ENCODE measurements at places on chromosomes 13 and 19.

- no peak for DNase-seq
These were observed 5.4 kb upstream of the IPO5 start for GRCh38 chr13:97948041-97948440.

DNA sequence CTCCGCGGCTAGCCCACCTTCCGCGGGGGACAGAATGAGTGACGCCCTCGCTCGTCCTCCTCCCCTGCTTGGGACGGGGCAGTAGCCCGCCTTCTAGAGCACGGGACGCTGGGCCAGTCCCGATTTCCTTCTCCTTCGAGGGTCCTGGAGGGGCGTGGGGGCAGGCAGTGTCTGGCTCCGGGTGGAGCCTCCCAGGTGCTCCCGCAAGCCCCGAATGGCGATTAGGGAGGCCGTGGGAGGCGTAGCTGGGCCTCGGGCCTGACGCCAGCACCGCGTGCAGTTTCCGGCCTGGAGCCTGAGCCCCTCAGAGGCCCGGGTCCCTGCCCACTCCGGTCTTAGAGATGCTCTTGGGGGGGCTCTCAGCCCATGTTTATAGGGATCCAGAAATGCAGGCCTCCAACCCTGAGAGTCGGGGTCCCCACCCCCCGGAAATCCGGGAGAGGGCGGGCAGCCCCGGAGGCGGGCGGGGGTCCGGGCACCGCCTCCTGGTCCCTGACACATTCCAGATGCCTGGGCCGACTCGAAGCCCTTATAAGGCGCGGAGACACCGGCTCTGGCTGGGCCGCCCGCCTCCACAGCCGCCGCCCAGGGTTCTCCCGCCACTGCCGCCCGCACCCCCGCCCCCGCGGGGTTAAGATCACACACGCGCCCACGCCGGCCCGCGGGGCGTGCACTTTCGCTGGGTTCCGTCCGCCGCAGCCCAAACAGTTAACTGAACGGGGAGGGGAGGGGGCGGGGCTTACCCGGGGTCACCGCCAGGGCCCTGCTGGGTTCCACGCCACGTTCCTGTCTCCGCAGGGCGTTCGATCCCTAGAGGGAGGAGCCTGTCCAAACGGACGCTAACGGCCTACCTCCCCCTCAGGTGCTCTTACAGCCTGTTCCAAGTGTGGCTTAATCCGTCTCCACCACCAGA, 1.5 kb downstream of the MYADM start:
- peak; percentile 82 for DNase-seq

GRCh38 chr13:25046274-25046984, 49.5 kb upstream of the PABPC3 start:
- DNase-seq: no peak

DNA sequence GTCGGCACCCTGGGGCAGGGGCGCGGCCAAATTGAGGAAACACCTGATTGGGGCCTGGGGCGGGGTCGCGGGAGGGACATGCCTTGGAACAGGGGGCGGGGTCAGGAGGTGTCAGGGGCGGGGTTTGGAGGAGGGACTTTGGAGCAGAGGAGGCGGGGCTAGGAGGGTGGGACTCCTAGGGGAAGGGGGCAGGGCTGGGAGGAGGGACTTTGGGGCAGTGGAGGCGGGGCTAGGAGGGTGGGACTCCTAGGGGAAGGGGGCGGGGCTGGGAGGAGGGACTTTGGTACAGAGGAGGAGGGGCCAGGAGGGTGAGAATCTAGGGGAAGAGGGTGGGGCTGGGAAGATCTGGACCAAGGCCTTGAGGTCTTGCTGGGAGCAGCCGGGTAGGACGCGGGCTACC, 21.9 kb downstream of the GRIN2D start:
- no peak for DNase-seq

DNA sequence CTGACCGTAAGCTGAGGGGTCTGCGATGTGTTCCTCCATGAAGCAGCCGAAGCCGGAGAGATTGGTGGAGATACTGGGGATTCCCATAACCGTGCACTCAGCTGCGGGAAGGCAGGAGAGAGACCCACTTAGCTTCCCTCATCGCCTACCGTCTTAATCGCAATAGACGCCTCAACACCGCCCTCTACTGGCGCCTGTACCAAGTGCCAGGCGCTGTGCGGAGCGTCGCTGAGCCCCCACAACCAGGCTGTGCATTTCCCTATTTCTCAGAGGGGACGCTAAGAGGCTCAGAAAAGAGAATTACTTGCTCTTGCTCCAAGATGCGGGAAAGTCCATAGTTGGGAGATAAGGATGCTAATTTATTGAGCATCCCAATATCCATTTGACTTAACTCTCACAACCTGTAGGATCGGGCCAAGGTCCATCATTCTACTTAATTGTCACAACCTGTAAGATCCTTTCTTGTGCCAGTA, 5.8 kb downstream of the FTL start:
- DNase-seq: peak; percentile 56

- DNase-seq: no peak
These were observed 61.0 kb upstream of the RAP2A start for GRCh38 chr13:97372936-97373335.

- no peak for DNase-seq
These were observed 146.3 kb upstream of the WASF3 start for GRCh38 chr13:26411206-26411605.

DNA sequence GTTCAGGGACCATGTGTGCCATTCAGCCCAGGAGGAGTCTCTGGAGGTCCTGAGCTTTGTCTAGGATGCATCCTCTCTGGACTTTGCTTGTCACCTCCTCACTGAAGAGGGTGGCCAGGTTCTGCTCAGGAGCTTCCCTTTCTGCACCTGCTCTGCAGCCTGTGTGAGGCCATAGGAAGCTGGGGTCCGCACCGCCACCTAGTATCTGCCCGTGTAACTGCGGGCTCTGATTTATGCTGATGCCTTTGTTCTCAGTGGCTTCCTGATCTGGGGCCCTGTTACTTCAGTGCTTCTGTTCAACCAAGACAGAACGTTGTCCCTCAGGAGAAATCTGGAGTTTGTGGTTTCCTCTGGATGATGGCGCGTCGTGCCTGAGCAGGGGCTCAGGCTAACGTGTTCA, 15.5 kb downstream of the ZNF610 start:
- no peak for DNase-seq

- DNase-seq: no peak
These were observed 724.9 kb upstream of the MIR17HG start for GRCh38 chr13:90622541-90622940.

DNA sequence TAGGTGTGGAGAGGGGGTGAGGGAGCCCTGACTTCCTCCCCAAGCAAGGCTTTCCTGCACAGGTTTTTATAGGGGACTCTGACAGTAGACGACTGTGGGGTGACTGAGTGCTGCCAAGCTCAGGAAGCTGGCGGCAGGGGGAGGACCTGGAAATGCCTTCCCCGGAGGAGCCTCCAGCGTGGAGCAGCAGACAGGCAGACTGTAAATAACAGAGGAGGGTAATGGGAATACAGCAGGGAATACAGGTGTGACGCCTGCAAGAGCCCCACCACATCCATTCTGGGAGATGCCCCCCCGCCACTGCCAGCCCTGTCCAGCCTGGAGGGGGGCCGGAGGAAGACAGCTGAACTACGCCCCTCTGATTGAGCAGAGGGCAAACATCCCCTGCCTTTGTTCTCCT, 190.4 kb downstream of the UQCRFS1 start:
- no peak for DNase-seq

DNA sequence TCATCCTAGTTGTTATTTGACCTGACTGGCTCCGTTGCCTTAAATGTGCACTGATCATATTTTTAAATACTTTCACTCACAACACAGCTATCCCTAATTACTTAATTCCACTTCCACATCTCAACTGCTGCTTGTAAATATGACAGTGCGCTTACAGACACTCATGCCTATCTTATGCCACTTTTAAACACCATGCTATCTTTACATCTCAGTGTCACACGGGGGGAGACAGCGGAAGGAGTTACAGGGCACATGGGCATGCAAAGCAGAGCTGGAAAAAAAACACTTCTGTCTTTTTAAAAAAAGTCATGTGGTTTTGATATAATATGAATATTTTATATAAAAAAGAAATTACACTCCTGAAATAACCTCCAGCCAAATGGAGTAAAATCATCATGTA, 44.1 kb downstream of the SMAD9 start:
- DNase-seq: no peak

DNA sequence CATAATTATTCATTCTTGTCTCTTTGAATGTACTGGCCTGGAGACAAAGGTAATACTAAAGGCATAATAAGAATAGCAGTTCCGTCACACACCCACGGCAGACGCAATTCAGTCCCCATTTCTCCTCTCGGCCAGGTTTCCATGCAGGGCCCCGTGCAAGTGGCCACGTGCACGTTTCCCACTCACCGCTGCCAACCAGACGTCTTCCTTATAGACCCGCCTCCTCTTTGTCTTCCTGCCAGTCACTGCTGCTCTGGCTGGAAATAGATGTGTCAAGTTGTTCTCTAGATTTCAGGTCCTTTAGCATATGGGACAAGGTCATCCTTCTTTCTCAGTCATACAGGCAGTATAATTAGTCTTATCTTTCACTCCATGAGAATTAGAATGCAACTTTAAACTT, 204.3 kb downstream of the SUCLA2 start:
- no peak for DNase-seq

DNA sequence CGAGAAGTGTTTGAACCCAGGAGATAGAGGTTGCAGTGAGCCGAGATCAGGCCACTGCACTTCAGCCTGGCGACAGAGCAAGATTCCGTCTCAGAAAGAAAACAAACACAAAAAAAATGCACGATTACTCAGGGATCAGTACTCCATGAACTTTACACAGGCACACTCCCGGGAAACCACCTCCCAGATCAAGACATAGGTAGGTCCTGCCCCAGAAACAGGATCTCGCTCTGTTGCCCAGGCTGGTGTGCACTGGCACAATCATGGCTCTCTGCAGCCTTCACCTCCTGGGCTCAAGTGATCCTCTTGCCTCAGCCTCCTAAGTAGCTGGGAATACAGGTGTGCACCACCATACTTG, 11.2 kb downstream of the VASP start:
- DNase-seq: no peak

DNA sequence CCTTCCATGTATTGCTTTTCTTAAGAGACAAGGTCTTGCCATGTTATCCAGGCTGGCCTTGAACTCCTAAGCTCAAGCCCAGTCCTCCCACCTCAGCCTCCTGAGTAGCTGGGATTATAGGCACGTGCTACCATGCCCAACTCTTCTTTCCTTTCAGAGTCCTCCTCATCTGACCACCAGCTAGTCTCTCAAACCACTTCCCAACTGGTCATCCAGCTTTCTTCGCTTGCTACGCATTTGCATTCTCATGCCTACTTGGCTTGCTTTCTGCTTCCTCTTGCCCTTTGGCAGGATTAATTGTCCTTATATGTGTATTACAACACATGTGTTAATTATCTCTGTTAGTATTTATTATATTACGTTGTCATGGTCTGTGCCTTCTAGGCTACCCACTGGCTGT, 6.3 kb downstream of the GPR18 start:
- DNase-seq: no peak

GRCh38 chr13:44237276-44237767, 136.3 kb upstream of the SERP2 start:
- DNase-seq: no peak

- DNase-seq: no peak
These were observed 1.1 kb upstream of the FARP1 start for GRCh38 chr13:98141509-98142379.

- peak; percentile 5 for DNase-seq
These were observed 43.1 kb downstream of the PCCA start for GRCh38 chr13:100131863-100132574.

DNA sequence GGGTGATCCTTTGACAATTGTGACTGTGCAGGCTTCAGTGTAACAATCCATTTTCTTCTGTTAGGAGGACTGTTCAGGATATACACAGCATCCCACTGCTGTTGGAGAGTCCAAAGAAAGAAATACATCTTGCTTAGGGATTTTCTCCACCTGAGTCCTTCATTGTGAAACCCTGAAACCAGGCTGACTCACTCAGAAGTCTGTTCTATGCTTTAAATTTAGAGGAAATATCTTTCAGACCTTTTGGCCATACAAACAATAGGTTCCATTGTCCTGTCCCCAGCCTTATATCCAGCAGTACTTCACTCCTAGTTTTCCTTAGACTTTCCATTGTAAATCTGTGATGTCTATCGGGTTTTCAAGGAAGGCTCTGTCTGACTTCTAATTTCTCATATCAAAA, 379.1 kb downstream of the SUCLA2 start:
- DNase-seq: no peak

DNA sequence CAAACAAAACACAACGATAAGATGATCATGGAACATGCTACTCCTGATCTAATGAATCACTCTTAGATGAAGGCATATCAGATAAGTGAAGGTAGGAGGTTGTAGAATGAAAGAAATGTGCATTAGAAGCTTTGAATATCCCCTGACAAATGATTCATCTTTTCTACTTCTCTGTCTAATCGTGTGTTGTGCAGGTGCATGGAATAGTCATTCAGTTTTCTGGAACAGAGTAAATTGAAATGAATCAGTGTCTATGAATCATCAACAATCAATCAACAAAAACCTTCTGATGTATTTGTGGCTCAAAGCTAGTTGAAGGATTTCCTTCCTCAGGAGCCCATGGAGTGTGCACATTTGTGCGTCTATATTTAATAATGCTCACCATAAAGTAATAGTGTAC, 1290.4 kb upstream of the PCDH20 start:
- no peak for DNase-seq

DNA sequence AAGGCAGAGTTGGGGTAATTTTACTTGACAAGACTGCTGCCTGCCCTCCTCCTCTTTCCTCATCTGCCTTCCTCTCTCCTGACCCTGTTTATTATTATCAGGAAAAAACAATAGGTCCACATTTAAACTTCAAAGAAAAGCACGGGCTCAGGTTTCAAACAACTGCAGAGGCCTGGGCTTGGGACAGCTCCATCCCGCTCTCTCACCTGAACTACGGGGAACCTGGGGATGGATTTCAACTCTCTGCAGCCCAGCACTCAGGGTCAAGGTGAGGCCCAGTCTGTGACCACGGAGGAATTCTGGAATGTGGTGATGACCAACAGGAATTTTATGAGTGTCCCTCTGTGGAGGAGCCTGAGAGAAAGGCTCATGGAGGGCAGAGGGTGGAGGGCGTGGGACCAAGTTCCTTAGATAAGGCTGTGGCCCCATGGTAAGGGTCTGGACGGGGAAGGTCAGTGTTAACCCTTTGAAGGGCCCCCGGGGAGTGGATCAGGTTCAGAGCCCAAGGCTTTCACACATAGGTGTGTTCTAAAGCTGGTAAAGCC, 220.8 kb upstream of the MAB21L1 start:
- no peak for DNase-seq

GRCh38 chr13:29577136-29578051, 18.1 kb downstream of the SLC7A1 start:
- no peak for DNase-seq

- DNase-seq: no peak
These were observed 150.6 kb downstream of the KCTD12 start for GRCh38 chr13:76735641-76736040.

- DNase-seq: no peak
These were observed 5.2 kb downstream of the EFNB2 start for GRCh38 chr13:106530171-106530851.
